AML-193 (cell line): ENCODE measurements at places on chromosomes 5 and 9.

DNA sequence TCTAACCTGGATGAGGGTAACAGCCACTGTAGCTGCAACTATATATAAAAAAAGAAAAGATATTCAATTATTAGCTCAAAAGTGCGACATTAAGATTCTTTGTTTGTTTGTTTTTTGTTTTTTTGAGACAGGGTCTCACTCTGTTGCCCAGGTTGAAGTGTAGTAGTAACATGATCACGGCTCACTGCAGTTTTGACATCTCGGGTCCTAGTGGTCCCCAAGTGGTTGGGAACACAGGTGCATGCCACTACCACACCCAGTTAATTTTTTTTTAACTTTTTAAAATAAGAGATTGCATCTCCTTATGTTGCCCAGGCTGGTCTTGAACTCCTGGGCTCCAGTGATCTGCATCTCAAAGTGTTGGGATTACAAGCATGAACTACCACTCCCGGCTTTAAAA is 61.8 kb downstream of the MEF2C start:
- no peak for DNase-seq

- no peak for DNase-seq
Measured at GRCh38 chr9:4050916-4051315, 249.0 kb downstream of the GLIS3 start.

DNA sequence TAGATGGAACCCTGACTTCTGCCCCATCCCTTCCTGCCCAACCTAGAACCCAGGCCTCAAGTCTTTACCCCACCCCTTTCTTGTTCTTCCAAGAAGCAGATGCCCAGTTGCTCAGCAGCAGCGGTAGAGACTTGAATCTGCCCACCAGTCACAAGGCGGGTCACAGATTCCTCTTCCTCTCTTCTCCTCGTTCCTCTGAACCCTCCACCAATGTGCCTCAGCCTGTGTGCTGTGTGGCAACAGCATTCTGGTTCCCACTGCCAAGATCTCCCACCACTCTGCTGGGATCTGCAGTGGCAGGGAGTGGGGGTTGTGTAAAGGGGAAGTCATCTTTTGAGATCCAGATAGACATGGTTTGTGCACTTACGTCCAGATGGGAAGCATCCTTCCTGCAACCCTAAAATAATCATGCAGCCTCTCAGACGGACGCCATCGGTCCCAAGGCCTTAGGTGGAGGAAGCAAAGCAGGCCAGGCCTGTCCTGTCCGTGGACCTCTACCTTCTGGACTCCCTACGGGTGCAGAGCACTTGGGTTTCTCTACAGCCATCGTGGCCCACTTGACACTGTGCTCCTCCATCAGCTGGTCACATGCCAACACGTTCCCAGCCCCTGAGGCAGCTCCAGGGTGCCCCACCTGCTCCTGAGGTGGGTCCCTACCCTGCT is 7.7 kb upstream of the RPL26L1 start:
- DNase-seq: no peak

- no peak for DNase-seq
Measured at GRCh38 chr9:134182554-134183085, 18.3 kb upstream of the RNU6ATAC start.

DNA sequence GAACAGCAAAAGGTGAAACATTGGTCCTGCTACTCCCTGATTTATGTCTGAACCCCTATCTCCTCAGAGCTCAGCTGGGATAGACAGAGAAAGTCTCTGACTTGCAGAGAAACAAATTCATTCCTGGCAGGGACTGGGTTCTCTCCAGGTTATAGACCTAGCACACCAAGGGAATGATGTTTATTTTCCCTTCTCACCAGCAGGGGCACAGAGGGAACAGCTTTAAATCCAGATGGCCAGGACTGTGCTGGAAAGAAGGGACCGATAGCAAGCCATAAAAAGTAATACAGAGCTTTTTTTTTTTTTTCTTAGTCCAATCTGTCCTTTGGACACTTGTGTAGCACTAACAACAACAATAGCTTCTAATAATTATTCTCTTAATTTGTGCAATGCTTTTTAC is 141.1 kb upstream of the C9orf72 start:
- no peak for DNase-seq

DNA sequence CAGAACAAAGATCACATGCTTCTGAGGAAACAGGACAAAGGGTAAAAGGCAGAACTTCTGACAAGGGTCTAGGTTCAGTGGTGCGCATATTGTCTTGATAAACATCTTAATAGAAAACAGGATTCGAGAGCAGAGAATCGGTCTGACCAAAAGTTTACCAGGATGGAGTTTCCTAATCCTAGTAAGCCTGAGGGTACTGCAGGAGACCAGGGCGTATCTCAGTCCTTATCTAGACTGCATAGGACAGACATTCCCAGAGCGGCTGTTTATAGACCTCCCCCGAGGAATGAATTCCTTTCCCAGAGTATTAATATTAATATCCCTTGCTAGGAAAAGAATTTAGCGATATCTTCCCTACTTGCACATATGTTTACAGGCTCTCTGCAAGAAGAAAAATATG is 32.4 kb upstream of the TNFSF8 start:
- DNase-seq: no peak

- no peak for DNase-seq
Measured at GRCh38 chr9:22514871-22515270, 68.2 kb downstream of the DMRTA1 start.

DNA sequence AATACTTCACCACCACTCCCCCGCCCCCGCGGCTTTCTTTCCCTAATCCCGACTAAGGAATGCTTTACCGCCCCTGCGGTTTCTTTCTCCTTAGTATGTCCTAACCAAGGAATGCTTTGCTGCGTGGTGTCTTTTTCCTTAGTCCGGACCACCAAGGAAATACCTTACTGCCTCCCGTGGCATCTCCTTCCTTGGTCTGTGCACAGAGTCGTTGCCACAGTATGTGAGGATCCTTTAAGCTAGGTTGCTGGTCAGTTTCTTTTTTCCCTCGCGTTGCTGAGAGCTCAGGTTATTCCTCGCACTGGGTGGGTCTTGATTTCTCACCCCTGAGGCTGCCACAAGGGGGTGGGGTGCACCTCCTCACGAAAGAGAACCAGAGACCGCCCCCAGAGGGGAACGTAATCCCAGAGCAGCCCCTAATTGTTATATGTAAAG is 309.4 kb downstream of the NR3C1 start:
- no peak for DNase-seq

GRCh38 chr5:110738503-110738811 is 350 bp upstream of the SLC25A46 start:
- DNase-seq: no peak
